SK-N-SH treated with all-trans-retinoic acid at 6 μM for 48 hours (cell line): ENCODE measurements at places on chromosomes 7 and 10.

- ATAC-seq = no peak
Measured at GRCh38 chr7:36765605-36766004, 41.3 kb upstream of the AOAH start.

- ATAC-seq = no peak
Measured at GRCh38 chr7:2825559-2826227, 18.4 kb downstream of the GNA12 start.

- ATAC-seq = peak; percentile 98
Measured at GRCh38 chr7:42876182-42877068, 35.4 kb downstream of the C7orf25 start.

- ATAC-seq = no peak
Measured at GRCh38 chr10:15751046-15751445, 31.3 kb upstream of the ITGA8 start.
